GM03348 (cell line): ENCODE measurements at places on chromosomes 3 and 15.

DNA sequence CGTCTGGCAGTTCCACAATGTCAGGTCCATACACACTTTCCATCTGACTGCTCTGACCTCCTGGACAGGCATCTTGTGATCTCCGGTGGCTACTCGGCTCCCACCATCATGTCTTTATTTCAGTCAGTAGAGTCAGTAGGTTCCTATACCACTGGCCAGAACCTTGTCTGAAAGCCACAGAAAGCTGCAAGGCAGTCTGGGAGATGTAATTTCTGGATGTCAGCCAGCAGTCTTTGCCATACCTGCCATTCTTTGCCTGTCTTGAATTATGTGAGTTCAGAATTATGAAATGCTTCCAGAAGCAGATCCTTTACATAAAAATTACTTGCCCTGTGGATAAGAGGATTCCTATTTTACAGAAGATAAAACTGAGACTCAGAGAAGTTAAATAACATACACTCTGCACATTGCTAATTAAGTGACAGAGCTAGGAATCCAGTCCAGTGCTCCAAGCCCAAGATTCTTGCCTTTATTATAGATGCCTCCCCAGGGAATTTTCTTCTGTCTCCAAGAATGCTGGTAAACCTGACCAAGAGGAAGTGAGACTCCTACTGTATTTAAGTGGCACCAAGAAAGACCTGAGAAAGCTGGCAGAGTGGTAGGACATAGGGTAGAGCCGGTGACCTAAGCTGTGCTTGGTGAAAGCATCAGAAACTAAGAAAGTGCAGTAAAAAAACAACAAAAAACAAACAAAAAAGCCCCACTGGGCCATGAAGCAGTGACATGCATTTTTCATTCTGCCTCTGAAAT lies 75.6 kb downstream of the IQCH start:
- no peak for DNase-seq

DNA sequence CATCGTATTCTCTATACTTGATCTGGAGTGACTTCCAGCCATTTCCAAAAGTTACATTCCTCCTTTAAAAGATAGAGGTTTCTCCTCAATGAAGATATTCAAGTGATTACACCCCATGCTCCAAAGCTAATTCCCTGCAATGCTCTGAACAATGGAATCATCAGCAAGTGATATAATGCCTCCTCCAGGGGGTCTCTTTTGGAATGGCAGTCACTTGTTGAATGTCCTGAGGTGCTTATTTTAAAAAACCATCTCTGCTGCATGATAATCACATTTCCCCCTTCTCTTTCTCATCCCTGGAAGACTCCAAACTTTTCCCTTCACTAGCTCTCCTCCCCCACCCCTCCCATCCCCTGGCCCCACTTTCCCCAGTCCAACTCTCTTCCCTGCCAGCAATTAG lies 2.6 kb downstream of the LHFPL4 start:
- no peak for DNase-seq

DNA sequence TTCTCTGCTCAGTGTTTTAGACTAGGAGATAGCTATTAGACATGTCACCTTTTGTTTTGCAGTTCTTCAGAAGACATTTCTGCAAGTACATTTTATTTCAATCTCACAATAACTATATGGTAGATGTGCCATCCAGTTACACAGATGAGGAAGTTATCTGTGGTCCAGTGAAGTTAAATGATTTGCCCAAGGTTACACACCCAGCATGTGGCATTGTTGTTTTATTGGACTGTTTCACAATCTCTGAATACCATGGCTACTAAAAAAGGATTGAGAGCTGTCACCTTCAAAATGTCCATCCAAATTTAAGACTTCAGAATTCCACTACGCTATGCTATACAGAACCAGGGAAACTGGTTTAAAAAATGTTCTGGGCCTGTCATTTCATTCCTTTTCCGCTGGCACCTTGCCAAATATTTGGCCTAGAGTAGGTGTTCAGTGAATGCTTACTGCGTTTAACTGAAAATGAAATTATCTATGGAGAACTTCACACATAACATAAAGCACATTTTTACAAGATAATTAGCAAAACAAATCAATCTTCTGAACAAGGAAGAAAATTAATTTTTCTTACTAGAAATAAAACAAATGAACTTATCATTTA lies 20.2 kb downstream of the TM6SF1 start:
- no peak for DNase-seq

DNA sequence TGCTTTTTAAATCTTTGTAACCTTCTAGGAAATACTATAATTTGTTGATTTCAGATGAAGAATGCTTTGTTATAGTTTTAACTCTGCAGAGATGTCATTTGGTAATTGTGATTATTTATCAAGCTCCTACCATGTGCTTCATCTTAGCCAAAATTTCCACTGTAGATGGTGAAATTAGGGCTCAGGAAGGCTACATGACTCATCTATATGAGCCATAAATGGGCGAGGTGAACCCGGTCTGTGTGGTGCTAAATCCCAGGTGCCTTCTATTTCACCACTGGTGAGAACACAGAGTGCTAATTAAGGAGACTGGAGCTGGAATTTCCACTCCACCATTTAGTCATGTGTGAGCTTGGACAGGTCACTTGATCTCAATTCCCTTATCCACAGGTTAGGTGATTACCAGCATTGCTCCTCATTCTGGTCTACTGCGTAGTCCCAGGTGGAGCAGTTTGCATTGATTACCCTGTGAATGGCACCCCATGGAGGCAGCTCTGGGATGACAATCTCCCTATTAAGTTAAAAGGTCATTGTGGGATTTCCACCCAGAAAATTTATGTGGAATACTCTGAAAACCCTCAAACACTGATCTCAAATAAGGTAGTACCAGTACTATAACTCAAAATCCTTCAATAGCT lies 2.8 kb upstream of the CCR3 start:
- no peak for DNase-seq

DNA sequence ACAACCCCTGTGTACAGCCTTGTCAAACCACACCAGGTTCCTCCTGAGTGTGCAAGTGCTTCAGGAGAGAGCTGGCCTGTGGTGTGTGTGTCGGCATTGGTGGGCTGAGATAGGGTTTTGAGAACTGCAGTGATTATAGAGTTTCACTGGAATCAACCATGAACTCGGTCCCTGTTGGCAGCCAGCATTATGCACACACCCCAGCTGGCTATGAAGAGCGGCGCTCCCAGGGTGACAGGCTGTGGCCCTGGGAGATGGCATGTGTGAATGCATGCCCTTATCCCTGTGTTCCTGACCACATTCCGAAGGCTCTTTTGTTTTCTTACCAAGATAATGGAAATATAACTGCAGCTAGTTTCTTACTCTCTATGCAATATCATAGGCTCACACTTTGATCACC lies 101.8 kb downstream of the SNRK start:
- no peak for DNase-seq

- DNase-seq: no peak
Measured at GRCh38 chr3:148534089-148534988, 163.4 kb upstream of the AGTR1 start.

GRCh38 chr3:156400062-156400461 lies 154.9 kb downstream of the SSR3 start:
- no peak for DNase-seq

DNA sequence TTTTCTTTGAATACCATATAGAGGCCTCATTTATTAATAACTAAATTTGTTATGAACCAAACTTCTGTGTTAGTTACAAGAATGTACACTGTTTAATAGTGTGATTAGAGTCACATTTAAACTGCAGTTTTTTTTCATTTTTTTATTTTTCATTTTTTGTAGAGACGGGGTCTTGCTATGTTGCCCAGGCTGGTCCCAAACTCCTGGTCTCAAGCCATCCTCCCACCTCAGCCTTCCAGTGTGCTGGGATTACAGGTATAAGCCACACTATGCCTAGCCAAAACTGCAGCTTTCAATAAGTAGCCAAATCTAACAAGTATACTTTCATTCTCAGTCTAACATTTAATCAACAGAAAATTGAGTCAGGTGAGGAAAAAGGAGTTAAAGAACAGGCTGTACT lies 10.2 kb upstream of the ATP11B start:
- DNase-seq: no peak

DNA sequence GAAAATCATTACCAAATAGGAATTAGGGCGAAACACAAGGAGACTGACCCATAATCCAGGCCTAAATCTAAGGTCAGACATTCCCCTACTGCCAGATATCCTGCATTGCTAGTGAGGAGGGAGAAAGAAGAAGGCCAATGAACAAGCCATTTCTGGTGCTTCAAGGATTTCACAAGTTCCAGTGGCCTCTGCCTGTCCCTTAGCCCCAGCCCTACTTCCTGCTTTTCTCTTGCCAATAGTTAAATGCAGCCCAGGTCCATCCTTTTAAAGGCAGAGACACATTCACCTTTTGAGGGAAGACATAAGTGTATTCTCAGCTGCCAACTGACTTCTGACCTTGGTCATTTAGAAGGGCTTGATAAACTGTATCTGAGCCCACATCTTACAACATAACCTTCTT lies 135.8 kb downstream of the ZNF621 start:
- DNase-seq: no peak

DNA sequence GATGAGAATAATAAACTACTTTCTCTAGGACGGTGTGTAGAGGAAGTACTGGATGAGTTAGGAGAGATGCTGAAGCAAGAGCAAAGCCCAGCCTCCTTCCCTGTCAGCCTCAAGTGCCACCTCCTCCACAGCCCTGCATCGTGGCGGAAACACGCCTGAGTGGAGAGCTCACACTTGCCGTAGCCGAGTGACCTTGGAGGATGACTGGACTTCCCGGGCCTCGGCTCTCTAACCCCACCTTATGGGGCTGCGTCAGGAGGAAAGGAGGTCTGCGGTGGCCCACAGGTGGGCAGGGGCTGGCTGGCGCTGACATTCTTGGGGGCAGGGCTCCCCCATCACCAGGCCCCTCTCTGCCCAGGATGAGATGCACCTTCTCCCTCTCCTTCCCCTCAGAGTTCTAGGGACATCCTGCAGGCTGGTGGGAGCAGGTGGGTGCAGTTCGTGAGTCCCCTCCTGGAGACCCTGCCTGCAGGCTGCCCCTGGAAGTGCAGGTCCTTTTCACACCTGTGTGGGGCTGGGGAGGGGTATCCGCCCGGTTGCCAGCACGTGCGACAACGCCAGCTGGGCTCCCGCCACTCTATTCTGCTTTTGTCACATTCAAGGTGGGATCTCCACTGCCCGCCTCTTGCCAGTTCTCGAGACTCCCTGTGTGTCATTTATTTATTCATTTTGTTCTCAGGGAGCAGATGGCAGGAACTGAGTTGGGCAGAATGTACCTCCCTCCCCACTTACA lies 175.2 kb downstream of the MEGF11 start:
- DNase-seq: no peak

DNA sequence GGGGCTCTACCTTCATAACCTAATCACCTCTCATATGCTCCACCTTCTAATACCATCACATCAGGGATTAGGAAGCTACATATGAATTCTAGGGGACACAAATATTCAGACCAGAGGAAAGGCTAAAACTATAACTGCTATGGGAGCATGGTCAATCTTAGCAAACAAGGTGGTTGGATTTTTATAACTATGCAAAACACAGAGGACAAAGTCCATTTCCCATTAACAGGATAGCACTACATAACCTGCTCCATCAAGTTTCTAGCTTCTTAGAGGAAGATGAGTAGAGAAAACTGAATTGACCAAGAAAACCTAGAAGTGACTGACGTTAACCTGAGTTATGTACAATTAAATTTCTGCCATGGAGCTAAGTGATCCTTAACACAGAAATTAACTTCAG lies 398.6 kb downstream of the TBL1XR1 start:
- DNase-seq: no peak

DNA sequence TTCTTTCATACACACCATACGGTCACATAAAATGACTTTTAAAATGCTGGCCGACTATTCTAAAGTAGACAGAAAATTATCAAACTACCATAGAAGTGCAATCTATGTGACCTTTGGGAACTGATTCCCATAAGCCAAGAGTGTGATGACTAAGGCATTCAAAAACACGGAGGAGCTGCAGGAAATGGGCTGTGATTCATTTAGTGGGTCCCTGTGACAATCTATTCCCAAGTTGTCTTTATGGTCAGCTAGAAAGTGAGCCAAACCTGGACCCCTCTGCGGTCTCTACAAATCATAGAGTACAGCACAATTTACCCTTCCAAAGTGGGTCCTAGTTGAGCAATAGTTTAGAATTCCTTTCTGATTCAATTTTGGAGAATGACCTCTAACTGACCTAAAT lies 251.5 kb upstream of the CBLB start:
- no peak for DNase-seq

DNA sequence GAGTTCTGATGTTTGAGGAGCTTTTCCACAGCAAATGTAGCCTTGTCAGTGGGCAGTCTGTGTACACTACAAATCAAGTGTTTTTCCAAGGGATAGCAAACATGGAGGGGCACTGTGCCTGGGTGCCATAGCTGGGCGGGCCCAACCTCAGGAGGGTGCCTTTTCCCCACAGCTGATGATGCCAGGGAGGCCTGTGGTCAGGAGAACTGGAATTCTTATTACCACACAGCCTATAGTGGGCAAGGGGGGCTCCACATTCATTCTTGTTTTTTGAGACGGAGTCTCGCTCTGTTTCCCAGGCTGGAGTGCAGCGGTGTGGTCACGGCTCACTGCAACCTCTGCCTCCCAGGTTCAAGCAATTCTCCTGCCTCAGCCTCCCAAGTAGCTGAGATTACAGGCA lies 41.8 kb downstream of the SYNM start:
- no peak for DNase-seq

DNA sequence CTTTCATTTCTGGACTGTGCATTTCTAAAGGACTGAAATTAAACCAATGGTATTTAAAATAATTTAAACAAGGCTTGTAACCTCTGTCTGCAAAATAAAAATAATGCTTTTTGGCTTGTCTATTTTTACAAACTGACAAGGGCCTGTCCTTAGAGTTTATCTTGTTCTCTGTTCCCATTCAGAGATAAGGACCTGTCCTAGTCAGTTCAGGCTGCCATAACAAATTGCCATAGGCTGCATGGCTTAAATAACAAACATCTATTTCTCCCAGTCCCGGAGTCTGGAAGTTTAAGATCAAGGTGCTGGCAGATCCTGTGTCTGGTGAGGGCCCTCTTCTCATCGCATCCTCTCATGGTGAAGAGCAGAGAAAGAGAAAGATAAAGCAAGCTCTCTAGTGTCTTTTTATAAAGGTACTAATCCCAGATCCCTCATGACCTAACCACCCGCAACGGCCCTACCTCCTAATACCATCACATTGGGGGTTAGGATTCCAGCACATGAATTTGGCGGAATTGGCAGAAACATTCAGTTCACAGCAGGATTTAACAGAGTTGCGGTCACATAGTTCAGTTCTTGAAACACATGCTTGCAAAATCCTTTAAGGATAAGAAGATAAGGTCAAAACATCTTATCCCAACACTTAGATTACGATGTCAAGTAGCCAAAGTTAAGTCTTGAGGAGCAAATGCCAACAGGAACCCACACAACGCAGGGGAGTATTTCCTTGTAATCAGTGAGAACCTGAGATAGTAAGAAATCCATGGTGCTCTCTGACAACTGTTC lies 17.8 kb downstream of the KBTBD8 start:
- no peak for DNase-seq

DNA sequence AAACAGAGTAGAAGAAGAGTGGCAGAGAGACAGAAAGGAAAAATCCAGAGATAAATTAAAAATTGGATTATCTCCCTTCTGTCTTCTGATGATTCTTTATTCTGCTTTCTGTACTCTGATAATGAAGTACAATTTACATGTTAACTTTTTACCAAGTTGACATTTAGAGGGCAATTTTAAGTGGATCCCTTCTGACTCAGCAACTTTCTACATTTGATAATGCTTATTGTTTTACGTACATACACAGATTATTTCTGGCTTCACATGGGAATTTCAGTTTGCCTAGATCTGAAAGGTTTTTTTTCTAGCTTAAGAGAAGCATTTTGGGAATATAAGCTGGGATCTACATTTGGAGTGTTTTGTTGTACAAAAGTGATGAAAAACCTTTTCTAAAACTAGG lies 491.3 kb downstream of the OTOL1 start:
- DNase-seq: no peak
